Suprapubic skin (tissue), 4 donors: ENCODE measurements at places on chromosomes 16 and 17.

DNA sequence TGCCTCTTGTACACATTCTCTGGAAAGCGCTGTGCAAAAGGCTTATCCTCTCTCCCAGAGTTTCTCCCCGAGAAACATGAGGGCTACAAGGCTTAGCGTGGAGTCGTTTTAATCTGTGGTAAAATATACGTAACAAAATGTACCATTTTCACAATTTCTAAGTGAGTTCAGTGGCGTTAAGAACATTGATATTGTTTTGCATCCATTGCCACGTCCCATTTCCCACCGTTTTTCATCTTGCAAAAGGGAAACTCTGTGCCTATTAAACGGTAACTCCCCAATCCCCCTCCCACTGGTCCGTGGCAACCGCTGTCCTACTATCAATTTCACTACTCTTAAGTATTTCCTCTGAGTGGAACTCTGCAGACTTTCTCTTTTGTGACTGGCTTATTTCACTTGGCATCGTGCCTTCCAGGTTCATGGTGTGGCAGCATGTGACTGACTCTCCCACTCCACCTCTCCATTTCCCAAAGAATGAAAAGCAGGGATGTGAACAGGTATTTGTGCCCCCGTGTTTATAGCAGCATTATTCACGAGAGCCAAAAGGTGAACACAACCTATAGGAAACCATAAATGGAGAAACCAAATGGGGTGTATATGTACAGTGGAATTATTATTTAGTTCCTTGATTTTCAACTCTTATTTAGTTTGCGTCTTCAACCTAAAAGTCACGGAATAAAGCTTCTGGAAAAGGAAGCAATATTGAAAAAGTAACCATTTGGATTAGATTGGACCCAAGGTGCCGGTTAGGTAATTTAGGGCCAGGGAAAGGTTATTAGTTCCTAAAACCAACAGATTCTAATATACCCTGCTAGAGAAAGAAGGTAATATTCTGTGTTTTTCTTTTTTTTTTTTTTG is 1.1 kb upstream of the USP32 start:
- DNase-seq, result peak; percentile 68
- H3K4me1 ChIP-seq, result peaks cover 38% of the 10 kb centered on the region
- H3K27me3 ChIP-seq, result no peaks in the 10 kb centered on the region
- H3K36me3 ChIP-seq, result no peaks in the 10 kb centered on the region
- peak overlapping the region; percentile 97 for H3K27ac ChIP-seq

GRCh38 chr16:84212154-84212553 is 21.2 kb downstream of the ADAD2 start:
- no peak overlapping the region for H3K27ac ChIP-seq
- H3K4me1 ChIP-seq, result no peaks in the 10 kb centered on the region
- DNase-seq, result no peak
- H3K27me3 ChIP-seq, result no peaks in the 10 kb centered on the region
- no peaks in the 10 kb centered on the region for H3K36me3 ChIP-seq

DNA sequence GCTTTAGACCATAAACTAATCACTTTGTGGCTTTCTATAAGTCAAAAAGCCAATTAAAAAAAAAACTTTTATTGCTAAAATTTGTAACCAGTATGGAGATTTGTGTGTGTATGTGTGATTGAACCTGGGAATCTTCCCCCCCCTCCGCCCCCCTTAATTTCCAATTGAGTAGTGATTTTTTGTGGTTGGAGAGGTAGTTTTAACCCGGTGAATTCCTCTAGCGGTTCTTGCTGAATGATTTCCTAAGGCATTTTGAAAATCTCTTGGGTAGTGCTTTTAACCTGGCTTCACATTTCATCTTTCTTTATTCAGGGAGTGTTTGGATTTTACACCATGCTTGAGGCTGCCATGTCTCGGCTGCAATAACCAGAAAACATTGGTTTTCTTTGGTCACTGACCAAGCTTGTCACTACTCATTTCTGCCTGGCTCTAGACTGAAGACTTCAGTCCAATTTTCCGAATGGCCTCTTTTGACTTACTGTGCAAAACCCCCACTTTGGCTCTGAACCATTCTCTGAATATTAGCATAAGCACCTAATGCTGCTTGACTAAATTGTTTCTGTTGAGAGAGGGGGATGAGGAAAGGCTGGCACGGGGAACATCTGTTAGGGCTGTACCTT is 35.6 kb downstream of the PRKCA start:
- H3K4me3 ChIP-seq, result no peak overlapping the region
- no peaks in the 10 kb centered on the region for H3K4me1 ChIP-seq
- H3K27me3 ChIP-seq, result no peaks in the 10 kb centered on the region
- no peaks in the 10 kb centered on the region for H3K36me3 ChIP-seq
- DNase-seq, result no peak

DNA sequence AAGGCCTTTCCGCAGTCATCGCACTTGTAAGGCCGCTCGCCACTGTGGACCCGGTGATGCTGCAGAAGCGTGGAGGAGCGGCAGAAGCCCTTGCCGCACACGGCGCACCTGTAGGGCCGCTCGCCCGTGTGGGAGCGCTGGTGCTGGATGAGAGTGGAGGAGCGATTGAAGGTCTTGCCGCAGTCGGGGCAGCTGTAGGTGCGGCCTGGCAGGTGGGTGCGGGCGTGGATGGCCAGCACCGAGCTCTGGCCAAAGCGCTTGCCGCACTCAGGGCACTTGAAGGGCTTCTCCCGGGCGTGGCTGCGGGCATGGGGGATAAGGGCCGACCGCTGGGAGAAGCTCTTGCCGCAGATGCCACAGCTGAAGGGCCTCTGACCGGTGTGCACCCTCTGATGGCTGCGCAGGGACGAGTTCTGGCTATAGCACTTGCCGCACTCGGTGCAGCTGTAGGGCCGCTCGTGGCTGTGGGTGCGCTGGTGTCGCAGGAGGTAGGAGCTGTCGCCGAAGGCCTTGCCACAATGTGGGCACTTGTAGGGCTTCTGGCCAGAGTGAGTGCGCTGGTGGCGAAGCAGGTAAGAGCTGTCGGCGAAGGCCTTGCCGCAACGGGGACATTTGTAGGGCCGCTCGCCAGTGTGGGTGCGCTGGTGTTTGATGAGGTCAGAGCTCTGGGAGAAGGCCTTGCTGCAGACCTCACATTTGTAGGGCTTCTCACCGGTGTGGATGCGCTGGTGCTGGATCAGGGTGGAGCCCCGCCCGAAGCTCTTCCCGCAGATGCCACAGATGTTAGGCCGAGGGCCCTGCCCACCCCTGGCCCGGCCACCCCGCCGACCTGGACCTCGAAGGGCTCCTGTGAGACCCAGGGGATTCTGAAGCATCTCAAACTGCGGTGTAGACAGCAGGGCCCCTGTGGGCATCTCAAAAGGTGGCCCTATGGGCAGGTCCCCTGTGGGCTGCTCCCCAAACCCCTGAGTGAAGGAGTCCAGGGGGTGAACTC is 1.5 kb downstream of the ZNF768 start:
- no peaks in the 10 kb centered on the region for H3K27me3 ChIP-seq
- H3K36me3 ChIP-seq, result peaks cover 11% of the 10 kb centered on the region
- no peak for DNase-seq
- H3K4me3 ChIP-seq, result no peak overlapping the region

DNA sequence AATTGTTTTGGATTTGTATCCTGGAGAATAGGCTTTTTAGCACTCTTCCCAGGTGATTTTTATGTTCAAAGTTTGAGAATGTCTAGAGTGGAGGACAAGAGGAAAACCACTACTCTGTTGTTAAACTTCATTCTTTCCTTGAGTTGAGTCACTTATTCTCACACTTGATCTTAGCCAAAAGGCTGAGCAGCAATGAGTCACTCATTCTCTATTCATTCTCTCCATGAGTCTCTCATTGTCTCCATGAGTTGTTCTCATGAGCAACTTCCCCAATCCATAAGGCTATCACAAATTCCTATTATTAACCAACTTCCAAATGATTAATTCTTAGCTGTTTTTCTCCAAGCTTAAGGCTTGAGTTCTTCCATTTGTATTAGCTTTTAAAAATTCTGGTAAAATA is 1393.3 kb downstream of the CDH8 start:
- no peaks in the 10 kb centered on the region for H3K4me1 ChIP-seq
- H3K27me3 ChIP-seq, result no peaks in the 10 kb centered on the region
- no peak overlapping the region for H3K4me3 ChIP-seq
- no peak overlapping the region for H3K27ac ChIP-seq
- H3K36me3 ChIP-seq, result no peaks in the 10 kb centered on the region
- DNase-seq, result no peak

- no peak overlapping the region for H3K4me3 ChIP-seq
- H3K27me3 ChIP-seq, result peaks cover 5% of the 10 kb centered on the region
- H3K4me1 ChIP-seq, result peaks cover 39% of the 10 kb centered on the region
Measured at GRCh38 chr17:3558603-3559269, 1.1 kb upstream of the TRPV3 start.

DNA sequence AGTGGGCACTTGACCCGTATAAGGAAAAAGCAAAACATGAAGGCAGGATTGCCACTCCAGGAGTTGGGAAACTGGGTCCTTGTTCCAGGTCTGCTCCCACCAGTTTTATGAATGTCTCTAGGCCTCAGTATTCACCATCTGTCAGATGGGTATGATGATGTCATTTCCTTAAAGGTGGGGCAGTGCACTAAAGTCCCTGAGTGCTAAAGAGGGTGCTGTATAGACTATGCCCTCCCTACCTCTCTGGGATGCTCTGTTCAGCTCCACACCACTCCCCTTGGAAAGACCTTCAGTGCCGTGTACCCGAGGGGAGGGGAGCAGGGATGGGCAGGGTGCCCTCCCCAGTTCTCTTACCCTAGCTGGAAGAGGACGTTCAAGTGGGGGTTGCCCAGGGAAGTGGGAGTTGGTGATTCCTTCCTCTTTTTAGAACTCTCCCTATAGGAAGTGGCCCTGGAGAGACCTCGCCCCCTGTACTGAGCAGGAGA is 2.2 kb downstream of the LASP1 start:
- H3K27me3 ChIP-seq, result no peaks in the 10 kb centered on the region
- H3K27ac ChIP-seq, result peak overlapping the region; percentile 96
- DNase-seq, result no peak
- peak overlapping the region; percentile 89 for H3K4me3 ChIP-seq
- peaks cover 70% of the 10 kb centered on the region for H3K4me1 ChIP-seq
- no peaks in the 10 kb centered on the region for H3K36me3 ChIP-seq

DNA sequence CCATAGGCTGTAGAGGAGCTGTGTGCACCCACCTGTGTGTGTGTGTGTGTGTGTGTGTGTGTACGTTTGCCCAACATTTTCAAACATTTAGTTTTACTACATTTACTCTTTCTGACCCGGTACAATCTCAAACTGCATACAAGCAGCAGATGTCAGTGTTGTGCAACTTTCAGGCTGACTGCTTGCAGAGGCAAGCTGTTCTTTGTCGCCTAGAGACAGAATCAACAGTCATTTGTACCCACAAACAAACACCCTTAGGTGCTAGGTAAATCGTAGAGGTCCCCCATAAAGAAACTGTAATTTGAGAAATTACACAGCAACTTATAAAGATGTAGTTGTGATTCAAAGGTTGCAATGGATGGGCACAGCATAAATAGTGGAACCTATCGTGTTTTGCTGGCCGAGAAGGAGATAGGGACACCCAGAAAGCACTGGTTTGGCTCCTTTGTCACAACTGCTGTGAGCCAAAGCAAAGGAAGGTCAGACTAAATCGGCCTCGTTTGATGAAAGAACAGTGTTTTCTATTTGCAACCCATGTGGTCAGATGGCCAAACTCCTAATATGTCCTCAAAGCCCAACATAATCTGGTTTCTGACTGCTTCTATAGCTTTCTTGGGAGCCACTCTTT is 478.4 kb downstream of the TOX3 start:
- no peaks in the 10 kb centered on the region for H3K36me3 ChIP-seq
- H3K4me1 ChIP-seq, result no peaks in the 10 kb centered on the region
- no peak overlapping the region for H3K4me3 ChIP-seq
- no peak overlapping the region for H3K27ac ChIP-seq
- H3K27me3 ChIP-seq, result no peaks in the 10 kb centered on the region

- no peaks in the 10 kb centered on the region for H3K27me3 ChIP-seq
- DNase-seq, result no peak
- no peak overlapping the region for H3K4me3 ChIP-seq
- peaks cover 62% of the 10 kb centered on the region for H3K36me3 ChIP-seq
- H3K27ac ChIP-seq, result no peak overlapping the region
- peaks cover 24% of the 10 kb centered on the region for H3K4me1 ChIP-seq
Measured at GRCh38 chr16:4664538-4665418, 28.6 kb upstream of the NUDT16L1 start.

GRCh38 chr17:63945784-63946439 is 13.8 kb upstream of the CD79B start:
- peaks cover 17% of the 10 kb centered on the region for H3K27me3 ChIP-seq
- no peak overlapping the region for H3K4me3 ChIP-seq
- H3K27ac ChIP-seq, result no peak overlapping the region
- H3K4me1 ChIP-seq, result peaks cover 5% of the 10 kb centered on the region

GRCh38 chr17:9192010-9192409 is 170.7 kb downstream of the NTN1 start:
- DNase-seq, result no peak
- H3K4me1 ChIP-seq, result no peaks in the 10 kb centered on the region
- H3K4me3 ChIP-seq, result no peak overlapping the region
- no peak overlapping the region for H3K27ac ChIP-seq
- no peaks in the 10 kb centered on the region for H3K36me3 ChIP-seq

DNA sequence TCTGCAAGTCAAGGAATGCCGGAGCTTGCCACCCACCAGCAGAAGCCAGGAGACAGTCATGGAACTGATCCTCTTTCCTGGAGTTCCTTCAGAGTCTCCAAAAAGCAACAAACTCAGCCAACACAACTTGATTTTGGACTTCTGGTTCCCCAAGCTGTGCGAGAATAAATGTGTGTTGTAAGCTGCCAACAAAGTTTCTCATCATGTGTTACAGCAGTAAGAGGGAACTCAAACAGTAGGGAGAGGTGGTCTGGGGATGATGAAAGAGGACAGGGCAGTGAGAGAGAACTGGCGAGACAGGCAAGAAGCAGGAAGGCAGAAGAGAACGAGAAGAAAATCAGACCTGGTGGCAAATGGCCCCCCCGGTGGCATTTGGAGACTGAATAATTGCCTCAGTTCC is 204.9 kb downstream of the MAF start:
- no peak overlapping the region for H3K4me3 ChIP-seq
- no peaks in the 10 kb centered on the region for H3K36me3 ChIP-seq
- no peak overlapping the region for H3K27ac ChIP-seq
- no peaks in the 10 kb centered on the region for H3K27me3 ChIP-seq

DNA sequence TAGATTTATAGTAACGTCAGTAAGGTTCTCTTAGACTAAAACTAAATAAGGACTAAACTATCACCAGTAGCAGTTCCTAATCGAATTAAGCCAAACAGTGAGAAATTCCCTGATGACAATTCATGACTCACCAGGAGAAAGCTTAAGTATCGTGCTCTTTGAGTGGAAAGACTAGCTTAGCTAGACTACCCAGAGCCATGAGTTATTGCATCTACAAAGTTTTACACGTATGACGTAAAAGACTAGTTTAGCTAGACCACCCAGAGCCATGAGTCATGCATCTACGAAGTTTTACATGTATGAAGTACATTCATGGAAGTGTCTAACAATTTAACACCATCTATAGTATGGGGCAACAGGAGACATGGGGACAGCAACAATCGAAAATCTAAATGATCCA is 36.6 kb downstream of the UBE2G1 start:
- no peak for DNase-seq
- H3K27ac ChIP-seq, result no peak overlapping the region
- no peaks in the 10 kb centered on the region for H3K27me3 ChIP-seq

DNA sequence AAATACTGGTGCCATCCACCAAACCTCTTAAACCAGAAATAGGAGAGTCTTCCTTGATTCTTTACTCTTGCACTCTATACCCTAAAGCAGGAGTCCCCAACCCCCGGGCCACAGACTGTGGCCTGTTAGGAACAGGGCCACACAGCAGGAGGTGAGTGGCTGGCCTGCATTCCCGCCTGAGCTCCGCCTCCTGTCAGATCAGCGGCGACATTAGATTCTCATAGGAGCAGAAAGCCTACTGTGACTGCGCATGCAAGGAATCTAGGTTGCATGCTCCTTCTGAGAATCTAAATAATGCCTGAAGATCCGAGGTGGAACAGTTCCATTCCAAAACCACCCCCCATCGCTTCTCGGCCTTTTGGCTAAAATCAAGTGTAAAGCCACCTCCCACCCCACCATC is 30.3 kb upstream of the SRCIN1 start:
- no peak overlapping the region for H3K27ac ChIP-seq
- DNase-seq, result peak; percentile 44
- H3K4me1 ChIP-seq, result no peaks in the 10 kb centered on the region
